ENCODE measurements at places on chromosomes 16 and 17.
A peak's percentile ranks its signal among the peaks of the same experiment; 100 is the strongest.

DNA sequence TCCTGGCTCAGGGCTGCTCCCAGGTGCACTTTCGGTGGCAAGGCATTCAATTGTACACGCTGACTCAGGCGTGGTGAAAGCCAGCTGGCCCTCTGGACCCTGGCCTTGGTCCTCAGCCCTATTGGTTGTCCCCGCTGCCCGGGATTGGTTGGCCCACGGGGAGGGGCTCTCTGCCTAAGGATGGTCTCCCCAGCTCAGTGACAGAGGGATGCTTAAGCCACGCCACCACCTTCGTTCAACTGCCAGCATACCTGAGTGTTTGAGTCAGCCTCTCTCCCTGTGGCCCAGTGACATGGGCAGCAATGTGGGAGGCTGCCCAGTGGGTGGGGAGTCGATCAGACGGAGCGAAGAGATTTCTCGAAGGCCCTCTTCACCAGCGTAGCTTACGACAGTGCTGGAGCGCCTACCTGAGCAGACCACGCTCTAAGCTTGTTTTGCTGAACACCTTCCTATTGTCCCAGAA, 30.3 kb downstream of the IRF8 start:
- DNase-seq: no peak

- DNase-seq: peak; percentile 49
These were observed 381.6 kb upstream of the ASIC2 start for GRCh38 chr17:33674685-33675084.

- no peak for DNase-seq
These were observed 17.0 kb downstream of the ARHGAP17 start for GRCh38 chr16:24998201-24998600.

DNA sequence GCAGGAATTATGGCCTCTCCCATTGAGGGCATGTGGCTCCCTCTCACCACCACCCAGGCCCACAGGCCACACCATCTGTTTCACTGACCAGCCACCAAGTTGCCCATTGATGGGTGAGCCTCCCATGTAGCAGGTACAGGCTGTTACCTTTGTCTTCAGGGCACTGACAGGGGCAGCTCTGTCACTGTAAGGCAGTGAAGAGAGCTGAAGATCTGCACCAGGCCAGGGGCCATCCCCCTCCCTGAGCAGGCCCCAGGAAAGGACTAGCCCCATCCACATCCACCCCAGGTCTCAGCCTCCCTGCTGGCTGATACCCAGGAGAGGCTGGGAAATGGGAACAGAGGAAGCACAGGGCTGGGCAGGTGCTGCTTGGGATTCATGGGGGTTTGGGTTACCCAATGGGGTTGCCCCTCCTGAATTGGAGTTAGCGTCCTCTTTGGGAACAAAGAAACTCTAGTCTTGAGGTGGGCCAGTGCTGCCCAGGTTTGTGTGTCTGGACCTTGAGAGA, 1691.4 kb downstream of the TP53TG3F start:
- no peak for DNase-seq

GRCh38 chr17:34556384-34556783, 23.0 kb upstream of the TMEM132E start:
- peak; percentile 15 for DNase-seq

GRCh38 chr16:17773698-17774101, 302.9 kb upstream of the XYLT1 start:
- DNase-seq: peak; percentile 54

All from fibroblast of skin of back (primary cell).